ENCODE measurements at places on chromosomes 1 and 21.

- no peak for DNase-seq
These were observed 252.4 kb upstream of the KAZN start for GRCh38 chr1:14345946-14346550.

DNA sequence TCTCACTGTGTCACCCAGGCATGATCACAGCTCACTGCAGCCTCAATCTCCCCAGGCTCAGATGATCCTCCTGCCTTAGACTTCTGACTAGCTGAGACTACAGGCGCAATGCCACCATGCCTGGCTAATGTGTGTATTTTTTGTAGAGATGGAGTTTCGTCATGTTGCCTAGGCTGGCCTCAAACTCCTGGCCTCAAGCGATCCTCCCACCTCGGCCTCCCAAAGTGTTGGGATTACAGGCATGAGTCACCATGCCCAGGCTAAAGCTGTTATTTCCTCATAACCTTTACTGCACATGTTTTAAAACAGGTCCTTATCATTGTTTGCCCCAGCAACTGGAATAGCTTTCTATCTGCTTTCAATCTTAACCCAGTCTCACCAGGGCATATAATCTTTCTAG lies 2.9 kb downstream of the SARS1 start:
- DNase-seq: no peak

- DNase-seq: no peak
These were observed 10.4 kb upstream of the TMEM240 start for GRCh38 chr1:1550591-1551432.

DNA sequence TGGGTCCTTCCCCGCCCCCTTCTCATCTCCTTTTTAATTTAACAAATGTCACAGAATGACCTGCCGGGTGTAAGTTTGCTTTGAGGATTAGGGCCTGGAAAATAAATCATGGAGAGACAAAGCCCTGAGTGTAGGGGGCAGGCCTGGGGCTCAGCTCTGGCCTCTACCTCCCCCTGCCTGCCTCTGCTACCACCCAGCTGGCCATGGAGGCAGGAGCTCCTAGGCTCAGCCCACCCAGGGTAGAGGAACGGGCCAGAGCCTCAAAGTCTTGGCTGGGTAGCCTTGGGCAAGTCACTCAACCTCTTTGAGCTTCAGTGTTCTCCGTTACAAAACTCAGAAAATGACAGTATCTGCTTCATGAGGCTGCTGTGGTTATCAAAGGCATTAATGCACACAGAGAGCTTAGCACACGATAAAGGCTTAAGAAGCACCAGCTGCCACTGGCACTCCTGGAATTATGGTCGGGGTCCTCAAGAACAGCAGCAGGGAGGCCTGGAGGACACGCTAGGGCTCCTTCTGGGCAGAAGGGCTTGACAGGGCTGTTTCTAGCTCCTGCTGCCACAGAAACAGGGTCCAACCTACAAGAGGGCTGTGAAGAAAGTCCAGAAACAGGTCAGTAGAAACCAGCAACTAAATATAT lies 39.0 kb downstream of the LRP8 start:
- no peak for DNase-seq

DNA sequence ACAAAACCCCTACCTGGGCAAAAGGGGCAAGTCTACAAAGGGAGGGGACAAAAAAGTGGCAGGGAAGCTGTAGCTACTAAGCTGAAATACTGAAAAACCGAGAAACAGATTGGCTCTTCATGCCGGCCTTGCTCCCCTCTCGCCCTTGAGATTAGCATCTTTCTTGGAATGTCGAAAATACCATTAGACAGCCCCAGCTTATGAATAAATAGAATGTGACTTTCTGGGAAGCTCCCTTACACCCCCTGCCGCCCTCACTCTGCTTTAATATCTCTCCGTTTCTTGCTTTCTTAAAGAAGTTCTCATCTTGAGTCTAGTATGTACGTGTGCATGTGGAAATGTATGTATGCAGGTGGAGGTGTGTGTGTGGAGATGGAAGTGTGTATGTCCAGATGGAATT lies 14.1 kb downstream of the TRAF3IP3 start:
- no peak for DNase-seq

GRCh38 chr1:94284476-94284875 lies 47.1 kb upstream of the ARHGAP29 start:
- no peak for DNase-seq

- DNase-seq: no peak
These were observed 234.5 kb upstream of the C1orf105 start for GRCh38 chr1:172185996-172186395.

DNA sequence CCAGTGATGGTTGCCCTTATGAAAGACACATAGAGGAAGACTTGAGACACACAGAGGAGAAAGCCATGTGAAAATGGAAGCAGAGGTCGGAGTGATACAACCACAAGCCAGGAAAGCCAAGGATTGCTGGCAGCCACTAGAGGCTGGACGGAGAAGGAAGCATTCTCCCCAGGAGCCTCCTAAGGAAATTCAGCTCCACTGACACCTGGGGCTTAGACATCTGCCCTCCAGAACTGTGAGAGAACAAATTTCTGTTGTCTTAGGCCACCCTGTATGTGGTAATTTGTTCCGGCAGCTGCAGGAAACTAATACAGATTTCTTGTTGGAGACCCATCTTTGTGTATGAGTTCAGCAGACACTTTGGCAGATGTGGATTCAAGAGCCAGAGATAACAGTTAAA lies 126.9 kb upstream of the ATP1A1 start:
- no peak for DNase-seq

- DNase-seq: peak; percentile 95
These were observed 588 bp upstream of the IGSF8 start for GRCh38 chr1:160098852-160099561.

DNA sequence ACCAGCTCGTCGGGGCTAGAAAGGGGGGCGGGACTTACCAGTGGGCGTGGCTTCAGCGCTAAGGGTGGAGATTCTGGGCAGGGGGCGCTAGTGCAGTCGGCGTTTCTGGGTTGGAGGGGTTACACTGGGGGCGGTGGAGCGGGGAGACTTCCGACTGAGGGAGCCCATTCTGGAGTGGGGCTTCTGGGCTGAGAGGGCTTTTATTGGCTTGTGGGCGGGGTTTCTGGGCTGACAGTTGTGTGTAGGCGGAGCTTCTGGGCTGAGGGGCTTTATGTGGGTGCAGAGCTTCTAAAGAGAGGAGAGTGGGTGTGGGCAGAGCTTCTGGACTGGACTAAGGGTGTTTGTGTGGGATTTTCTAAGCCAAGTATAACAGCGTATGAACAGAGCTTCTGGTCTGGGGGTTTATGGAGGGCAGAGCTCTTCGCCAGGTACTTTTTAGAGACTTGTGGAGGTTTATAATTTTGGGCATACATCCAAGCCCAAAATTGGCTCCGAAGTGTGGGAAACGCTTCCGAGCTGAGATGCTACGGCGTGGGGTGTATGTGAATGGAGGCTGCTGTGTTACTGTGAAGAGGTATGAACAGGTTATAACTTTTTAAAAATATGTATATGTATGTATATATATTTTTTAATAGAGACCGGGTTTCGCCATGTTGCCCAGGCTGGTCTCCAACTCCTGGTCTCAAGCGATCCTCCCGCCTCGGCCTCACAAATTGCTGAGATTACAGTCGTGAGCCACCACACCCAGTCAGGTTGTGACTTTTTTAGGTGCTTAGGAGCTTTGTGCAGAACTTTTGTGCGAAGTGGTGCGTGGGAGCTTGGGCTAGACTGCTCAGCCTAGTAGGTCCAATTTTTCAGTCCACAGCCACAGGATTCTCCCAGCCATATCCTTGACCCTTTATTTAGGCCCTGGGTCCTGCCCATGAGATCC lies 825 bp downstream of the TMEM39B start:
- DNase-seq: peak; percentile 96

DNA sequence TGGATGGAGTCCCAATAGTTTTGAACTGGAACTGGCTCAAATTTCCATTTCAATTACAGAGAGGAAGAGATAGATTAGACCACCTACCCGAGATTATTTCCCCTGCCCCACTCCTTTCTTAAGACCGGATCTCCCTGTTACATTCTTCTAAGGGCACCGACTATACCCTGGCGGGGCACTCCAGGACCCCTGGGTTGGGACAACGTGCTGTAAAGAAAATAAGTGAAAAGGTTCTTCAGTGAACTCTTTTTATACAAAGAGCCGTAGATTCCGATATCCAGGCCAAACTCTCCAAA lies 6.7 kb downstream of the NR5A2 start:
- DNase-seq: no peak

DNA sequence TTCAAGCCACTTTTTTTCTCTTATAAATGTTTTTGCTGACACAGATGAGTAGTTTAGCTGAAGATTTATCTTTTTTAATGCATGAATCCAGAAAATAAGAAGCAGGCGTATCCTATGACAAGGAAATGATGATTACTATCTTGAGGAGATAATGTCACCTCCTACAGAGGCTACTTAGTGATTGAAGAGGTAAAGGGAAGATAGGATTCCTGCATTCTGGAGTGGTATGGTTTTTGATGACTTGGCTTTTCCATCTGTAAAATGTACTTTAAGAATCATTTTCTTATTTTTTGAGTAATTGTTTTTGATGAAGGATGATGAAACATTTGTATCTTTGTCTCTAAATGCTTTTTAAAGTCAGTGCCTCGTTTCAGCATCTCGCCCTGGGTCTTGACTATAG lies 122.9 kb downstream of the SPATA46 start:
- DNase-seq: no peak

GRCh38 chr1:159185121-159185520 lies 13.7 kb downstream of the CADM3 start:
- no peak for DNase-seq

GRCh38 chr1:116997066-116997465 lies 4.5 kb upstream of the CD101 start:
- no peak for DNase-seq

- no peak for DNase-seq
These were observed 181.5 kb downstream of the PLPP3 start for GRCh38 chr1:56397811-56398231.

Measured in OCI-LY7 (cell line).